ENCODE measurements at places on chromosomes 1 and 21. TPM values are rescaled to one million over a fixed set of nuclear protein-coding genes. Genes with fewer than 3 reads are reported as not detected.

- no peak for DNase-seq
Measured at GRCh38 chr1:172468296-172468695, 24.4 kb upstream of the PIGC start.

ZDHHC18 gene
- total RNA-seq, result 16.2 TPM

GRCh38 chr1:162059721-162060120 lies 9.8 kb upstream of the NOS1AP start:
- DNase-seq, result no peak

GRCh38 chr1:115445090-115445489 lies 107.0 kb upstream of the NGF start:
- no peak for DNase-seq

DNA sequence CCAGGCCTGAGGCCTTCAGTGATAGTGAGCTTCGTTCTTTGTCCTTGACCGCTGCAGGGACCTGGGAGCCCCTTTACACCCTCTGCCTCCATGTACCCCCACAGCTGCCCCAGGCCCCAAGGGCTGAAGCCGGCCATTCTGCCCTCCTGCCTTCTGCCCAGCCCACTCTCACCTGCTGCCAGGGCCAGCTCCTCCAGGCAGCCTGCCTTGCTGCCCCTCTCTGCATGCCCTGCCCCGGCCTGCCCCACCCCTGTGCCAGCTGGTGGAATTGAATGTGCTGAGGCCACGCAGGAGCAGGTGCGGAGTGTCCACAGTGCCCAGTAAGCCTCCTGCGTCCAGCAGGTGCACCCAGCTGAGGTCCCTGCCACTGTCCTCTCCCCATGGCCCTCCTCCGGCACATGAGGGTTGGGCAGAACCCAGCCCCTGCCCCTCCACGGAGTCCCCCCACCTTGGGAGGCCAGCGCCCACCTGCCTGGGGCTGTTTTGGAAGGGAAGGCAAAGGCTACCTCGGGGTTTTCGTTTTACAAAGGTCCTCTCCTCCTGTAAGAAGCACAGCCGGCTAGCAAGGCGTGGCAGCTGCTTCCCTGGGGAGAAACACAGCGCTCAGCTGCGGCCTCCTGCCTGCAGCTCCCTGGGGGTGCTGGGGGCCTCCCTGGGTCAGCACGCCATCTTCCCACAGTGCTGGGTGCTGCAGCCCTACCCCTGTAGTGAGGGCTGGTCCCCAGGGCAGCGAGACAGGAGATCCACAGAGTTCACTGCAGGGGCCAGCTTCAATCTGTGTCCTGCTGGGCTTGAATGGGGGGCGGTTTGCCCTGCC lies 21.0 kb downstream of the MMEL1 start:
- no peak for DNase-seq

DNA sequence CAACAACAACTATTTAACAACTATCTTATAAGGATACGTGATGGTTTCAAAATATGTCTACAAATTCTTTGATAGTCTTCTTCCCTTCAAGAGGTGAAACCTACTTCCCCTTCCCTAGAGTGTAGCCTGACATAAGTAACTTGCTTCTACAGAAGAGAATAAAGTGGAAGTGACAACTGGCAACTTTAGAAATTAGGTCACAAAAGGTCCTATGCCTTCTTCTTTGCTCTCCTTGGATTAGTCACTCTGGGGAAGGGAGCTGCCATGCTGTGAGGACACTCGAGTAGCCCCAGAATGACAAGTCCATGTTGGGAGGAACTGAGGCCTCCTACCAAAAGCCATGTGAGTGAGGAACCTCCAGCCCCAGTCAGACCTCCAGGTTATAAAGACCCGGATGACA lies 19.2 kb downstream of the EFCAB14 start:
- DNase-seq, result no peak

- peak; percentile 39 for DNase-seq
Measured at GRCh38 chr1:229694053-229694693, 68.1 kb downstream of the URB2 start.

DNA sequence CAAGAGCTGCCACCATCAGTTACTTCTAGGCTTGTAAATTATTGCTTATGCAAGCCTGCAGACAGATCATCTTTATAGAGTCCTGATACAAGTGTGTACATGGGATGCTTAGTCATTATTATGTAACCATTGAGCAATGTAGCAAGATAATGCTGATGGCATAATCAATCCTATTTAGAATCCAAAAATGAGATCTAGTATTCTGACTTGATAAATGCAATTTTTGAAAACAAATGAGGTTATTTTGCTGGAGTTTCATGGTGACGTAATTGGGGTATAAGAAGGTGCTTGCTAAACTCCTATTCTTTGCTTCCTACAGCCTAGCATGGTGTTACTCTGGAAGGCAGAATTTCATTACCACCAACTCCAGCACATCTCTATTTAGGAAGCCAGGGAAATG lies 801.7 kb upstream of the PRMT6 start:
- no peak for DNase-seq

DNA sequence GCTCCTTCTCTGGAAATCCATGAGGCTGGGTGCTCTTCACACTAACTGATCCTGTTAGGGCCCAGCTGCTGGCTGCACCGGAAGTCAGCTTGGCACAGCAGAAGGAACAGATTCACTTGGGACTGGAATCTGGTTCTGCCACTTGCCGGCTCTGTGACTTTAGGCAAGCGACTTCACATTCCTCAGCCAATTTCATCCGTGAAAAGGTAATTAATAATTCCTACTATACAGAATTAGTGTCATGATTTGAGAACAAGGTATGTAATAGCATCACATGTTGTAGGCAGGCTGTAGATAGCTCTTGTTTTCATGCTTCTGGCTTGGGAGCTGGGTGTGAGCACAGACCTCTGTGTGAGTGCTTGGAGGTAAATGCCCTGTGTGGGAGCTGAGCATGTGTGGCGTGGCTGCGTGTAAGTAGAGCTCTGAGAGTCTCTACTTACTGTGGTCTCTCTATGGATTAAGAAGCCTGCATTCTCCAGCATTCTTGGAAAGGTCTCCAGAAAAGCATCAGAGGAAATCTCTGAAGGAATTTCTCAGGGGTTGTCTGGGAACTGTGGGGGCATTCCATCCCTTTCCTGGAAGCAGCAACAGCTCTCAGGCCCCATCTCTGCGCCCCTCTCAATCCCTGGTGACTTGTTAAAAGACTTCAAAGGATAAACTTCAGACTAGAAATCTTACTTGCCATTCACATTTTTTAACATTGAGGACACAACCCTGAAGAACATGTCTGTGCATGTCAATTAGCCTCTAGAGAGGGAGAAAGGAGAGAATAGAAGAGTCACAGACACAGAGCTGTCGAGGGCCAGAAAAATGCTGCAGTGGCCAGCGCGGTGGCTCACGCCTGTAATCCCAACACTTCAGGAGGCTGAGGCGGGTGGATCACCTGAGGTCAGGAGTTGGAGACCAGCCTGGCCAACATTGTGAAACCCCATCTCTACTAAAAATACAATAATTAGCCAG lies 47.7 kb upstream of the PPM1J start:
- DNase-seq, result no peak

GRCh38 chr1:236027104-236027503 lies 37.8 kb downstream of the NID1 start:
- no peak for DNase-seq

TCHH gene
- total RNA-seq, result not detected

DNA sequence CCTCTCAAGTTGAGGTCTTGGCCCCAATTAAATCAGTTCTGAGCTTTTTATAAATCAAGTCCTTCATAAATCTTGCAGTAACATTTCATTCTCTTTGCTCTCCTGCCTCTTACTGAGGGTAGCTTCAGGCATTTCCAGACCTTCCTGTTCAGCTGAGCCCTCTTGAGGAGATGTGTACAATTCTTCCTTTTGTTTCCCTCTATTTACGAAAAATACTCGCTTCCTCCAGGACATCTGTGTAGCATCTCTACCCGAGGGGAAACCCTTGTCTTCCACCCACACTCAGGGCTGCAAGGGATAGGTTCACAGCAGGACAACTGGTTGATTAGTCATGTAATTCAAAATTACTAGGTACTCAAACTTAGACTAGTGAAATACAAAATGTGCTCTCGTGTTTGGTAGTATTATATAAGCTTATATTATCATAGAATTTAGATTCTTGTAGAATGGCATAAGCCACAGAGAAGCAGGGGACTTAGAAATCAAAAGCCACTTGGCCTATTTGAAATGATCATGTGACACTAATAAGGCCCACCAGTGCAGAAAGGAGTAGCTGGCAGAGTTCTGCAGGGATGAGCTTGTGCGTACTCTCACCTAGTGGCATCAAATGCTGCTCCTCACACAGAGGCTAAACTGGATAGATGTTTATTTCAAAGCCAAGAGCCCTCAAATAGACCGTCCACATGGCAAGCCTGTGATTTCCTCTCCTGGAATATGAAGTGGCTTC lies 126.7 kb downstream of the GDAP2 start:
- DNase-seq, result no peak

- DNase-seq, result no peak
Measured at GRCh38 chr1:218348628-218349071, 3.5 kb downstream of the TGFB2 start.

GRCh38 chr1:90782046-90782445 lies 64.9 kb upstream of the BARHL2 start:
- no peak for DNase-seq

DHRS3 gene
- total RNA-seq, result 19.5 TPM

GRCh38 chr1:211381481-211382181 lies 55.0 kb downstream of the TRAF5 start:
- no peak for DNase-seq

- no peak for DNase-seq
Measured at GRCh38 chr1:53687901-53688300, 51.1 kb downstream of the GLIS1 start.

DNAH14 gene
- 24.6 TPM for total RNA-seq

SPRR1A gene
- not detected for total RNA-seq
